ENCODE measurements at places on chromosomes 1 and 21. TPM values are rescaled to one million over a fixed set of nuclear protein-coding genes. Genes with fewer than 3 reads are reported as not detected.
A peak's percentile ranks its signal among the peaks of the same experiment; 100 is the strongest.

DNA sequence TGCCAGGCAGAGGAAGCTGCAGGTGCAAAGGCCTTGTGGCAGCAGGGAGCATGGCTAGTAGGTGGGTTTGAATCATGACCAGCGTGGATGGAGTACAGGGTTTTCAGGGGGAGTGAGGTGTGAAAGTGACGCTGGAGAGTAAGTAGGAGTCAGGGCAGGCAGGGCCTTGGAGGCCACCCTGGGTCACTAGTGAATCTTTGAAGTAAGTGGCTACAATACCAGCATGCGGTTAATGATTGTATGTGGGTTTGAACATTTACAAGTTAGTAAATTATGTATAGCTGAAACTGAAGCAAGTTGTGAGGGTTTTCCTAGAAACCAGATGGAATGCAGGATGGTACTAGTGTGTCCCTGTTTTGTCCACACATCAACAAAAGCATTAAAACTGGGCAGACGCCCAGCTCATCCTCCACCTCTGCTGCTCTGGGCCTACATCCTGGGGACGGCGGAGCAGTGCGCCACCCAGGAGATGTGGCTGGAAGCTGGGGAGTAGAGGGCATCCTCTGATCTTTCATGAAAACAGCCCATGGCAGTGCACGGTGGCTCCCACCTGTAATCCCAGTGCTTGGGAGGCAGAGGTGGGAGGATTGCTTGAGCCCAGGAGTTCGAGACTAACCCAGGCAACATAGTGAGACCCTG, 41.2 kb upstream of the B3GALNT2 start:
- no peaks in the 10 kb centered on the region for H3K27me3 ChIP-seq
- no peak overlapping the region for H3K4me3 ChIP-seq
- no peak overlapping the region for H3K27ac ChIP-seq
- no peaks in the 10 kb centered on the region for H3K36me3 ChIP-seq
- no peak for DNase-seq

- no peaks in the 10 kb centered on the region for H3K36me3 ChIP-seq
- H3K4me3 ChIP-seq: no peak overlapping the region
- DNase-seq: no peak
- no peaks in the 10 kb centered on the region for H3K4me1 ChIP-seq
- no peak overlapping the region for H3K27ac ChIP-seq
Observed at GRCh38 chr1:208528578-208529240, 284.5 kb upstream of the PLXNA2 start.

DNA sequence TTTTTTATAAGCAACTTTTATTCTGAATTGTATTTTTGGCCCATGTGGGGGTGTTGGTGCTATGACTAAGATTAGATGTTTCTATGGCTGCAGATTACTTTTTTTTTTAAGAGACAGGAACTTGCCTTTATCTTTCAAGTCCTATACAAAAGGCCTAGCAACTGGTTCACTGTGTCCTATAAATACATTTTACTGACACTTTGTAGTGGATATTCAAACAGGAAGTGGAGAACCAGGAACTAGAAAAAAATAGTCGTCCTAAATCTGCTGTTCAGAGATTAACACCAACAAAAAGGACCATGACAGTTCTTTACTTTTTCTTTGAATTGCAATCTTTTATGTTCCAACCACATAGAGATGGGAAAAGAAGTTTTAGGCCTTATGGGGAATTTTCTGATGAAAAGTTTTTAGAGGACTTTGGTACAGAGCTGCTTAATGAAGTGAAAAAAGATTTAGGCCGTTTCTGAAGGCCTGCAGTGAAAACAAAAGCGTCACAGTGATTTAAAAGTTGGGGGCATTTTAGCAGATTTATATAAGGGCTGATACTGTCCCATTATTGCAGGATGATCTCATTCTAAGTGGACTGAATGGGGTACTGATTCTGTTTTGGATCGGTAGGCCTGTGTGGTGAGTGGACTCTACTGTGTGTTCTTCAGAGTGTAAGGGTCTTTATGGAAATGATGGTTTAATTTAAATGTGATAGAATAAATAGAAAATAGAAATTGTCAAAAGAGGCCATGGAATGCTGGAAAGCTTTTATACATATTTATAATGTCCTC, 136.4 kb upstream of the DEPDC1 start:
- H3K4me1 ChIP-seq: no peaks in the 10 kb centered on the region
- no peak for DNase-seq
- H3K4me3 ChIP-seq: no peak overlapping the region
- no peaks in the 10 kb centered on the region for H3K27me3 ChIP-seq

Gene TFF2
- total RNA-seq: not detected

Gene PLA2G4A
- total RNA-seq: 1.4 TPM

DNA sequence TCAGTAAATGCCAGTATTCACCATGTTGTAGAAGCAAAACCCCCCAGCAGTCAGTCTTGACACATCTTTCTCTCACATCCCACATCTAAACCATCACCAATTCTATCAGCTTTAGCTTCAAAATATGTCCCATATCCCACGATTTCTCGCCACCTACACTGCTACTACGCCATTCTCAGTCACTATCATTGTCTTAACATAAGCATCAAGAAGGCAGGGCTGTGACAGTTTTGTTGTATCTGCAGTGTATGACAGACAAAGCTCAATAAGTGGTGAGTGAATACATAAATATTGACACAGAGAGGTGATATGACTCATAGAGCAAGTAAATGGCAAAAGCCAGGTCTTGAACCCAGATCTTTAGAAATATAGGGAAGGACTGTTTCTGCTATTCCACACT, 59.9 kb downstream of the JAK1 start:
- no peaks in the 10 kb centered on the region for H3K36me3 ChIP-seq
- DNase-seq: no peak
- H3K27ac ChIP-seq: no peak overlapping the region
- no peaks in the 10 kb centered on the region for H3K27me3 ChIP-seq

DNA sequence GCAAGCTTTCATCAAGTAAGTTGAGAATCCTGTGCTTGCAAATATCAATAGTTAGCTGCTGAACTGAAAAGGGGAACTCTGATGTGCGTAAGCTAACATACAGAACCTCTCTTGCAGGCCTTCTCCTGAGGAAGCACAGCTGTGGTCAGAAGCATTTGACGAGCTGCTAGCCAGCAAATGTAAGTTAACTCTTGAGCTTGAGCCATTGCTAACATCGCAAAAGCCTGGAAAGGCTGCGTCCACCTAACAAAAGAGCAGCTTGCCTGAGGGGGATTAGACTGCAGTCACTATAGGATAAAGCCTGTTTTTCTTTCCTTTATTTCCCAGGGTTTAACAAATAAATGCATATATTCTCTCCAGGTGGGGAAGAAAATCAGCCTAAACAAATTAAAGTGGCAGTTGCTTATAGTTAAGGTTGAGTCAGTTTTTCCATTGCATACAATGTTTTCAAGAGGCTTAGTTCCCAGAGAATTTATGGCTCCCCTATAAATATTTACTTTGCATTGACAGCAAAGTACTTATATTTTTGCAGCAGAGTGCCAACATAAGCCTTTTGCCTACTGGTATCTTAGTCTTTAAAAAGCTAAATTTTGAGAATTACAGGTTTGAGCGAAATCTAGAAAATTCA, 1.5 kb downstream of the RGS2 start:
- H3K27ac ChIP-seq: peak overlapping the region; percentile 89
- no peak for DNase-seq
- H3K27me3 ChIP-seq: no peaks in the 10 kb centered on the region
- H3K36me3 ChIP-seq: no peaks in the 10 kb centered on the region
- H3K4me3 ChIP-seq: peak overlapping the region; percentile 71

Gene FOXD3
- total RNA-seq: not detected

DNA sequence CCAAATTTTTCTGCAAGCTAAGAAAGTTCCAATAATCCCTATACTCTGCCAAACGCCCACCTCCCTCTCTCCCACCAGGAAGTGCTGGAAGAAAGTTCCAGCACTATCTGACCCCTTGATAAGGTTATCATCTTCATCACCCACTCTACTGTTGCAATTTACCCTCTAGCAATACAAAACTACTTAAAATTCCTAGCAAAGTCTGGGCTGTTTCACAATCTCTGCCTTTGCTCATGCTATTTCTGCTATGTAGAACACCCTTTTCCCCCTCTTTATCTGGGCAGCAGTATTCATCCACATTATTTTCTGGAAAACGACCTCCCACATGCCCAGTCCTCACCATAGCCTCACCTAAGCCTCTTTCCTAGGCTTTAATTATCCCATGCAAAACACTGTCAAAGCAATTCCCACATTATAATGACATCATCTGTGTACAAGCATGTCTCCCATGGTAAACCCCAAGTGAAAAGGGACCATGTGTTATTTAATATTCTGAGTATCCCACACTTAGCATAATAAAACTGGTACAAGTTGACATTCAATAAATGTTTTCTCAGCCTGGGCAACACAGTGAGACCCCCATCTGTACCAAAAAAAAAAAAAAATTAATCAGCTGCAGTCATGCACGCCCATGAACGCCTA, 12.0 kb downstream of the F11R start:
- no peak for DNase-seq
- no peaks in the 10 kb centered on the region for H3K36me3 ChIP-seq
- no peaks in the 10 kb centered on the region for H3K27me3 ChIP-seq
- peak overlapping the region; percentile 28 for H3K27ac ChIP-seq
- peaks cover 6% of the 10 kb centered on the region for H3K4me1 ChIP-seq

Gene SUCO
- 38.1 TPM for total RNA-seq

Gene GPR153
- 5.9 TPM for total RNA-seq

- no peaks in the 10 kb centered on the region for H3K4me1 ChIP-seq
- H3K27me3 ChIP-seq: no peaks in the 10 kb centered on the region
- no peaks in the 10 kb centered on the region for H3K36me3 ChIP-seq
- H3K4me3 ChIP-seq: no peak overlapping the region
- DNase-seq: no peak
Observed at GRCh38 chr1:66492424-66492823, 41.5 kb upstream of the SGIP1 start.

GRCh38 chr21:38820471-38821239, 14.9 kb downstream of the ETS2 start:
- H3K27me3 ChIP-seq: no peaks in the 10 kb centered on the region
- peak overlapping the region; percentile 88 for H3K27ac ChIP-seq
- no peak for DNase-seq
- peaks cover 9% of the 10 kb centered on the region for H3K4me1 ChIP-seq
- H3K4me3 ChIP-seq: no peak overlapping the region
- H3K36me3 ChIP-seq: peaks cover 87% of the 10 kb centered on the region

- no peaks in the 10 kb centered on the region for H3K36me3 ChIP-seq
- no peak for DNase-seq
- H3K27ac ChIP-seq: no peak overlapping the region
- no peaks in the 10 kb centered on the region for H3K4me1 ChIP-seq
Observed at GRCh38 chr1:145901312-145902021, 8.4 kb downstream of the ITGA10 start.

- H3K27ac ChIP-seq: no peak overlapping the region
- no peak for DNase-seq
- no peak overlapping the region for H3K4me3 ChIP-seq
- H3K4me1 ChIP-seq: no peaks in the 10 kb centered on the region
- no peaks in the 10 kb centered on the region for H3K36me3 ChIP-seq
Observed at GRCh38 chr1:17377325-17377953, 5.4 kb downstream of the PADI6 start.

DNA sequence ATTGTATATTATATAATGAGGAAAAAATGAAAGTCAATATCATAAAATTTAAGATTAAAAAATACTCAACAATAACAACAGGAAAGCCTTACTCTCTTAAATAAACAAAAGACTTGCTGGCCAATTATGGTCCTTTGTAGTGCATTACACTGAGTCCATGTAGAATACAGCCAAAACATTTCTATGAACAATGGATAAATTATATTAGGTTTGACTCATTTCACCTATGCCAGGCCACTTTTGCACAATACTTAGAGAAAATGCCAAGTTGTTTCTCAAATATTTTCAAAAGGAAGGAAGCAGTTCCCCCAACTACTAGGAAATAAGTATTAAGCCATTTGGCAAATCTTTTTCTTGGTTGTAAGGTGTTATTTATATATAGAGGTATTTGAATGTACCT, 19.8 kb upstream of the UCK2 start:
- no peak overlapping the region for H3K27ac ChIP-seq
- no peak for DNase-seq
- no peak overlapping the region for H3K4me3 ChIP-seq
- H3K36me3 ChIP-seq: no peaks in the 10 kb centered on the region
- no peaks in the 10 kb centered on the region for H3K4me1 ChIP-seq

Gene RGS8
- total RNA-seq: 0.05 TPM

DNA sequence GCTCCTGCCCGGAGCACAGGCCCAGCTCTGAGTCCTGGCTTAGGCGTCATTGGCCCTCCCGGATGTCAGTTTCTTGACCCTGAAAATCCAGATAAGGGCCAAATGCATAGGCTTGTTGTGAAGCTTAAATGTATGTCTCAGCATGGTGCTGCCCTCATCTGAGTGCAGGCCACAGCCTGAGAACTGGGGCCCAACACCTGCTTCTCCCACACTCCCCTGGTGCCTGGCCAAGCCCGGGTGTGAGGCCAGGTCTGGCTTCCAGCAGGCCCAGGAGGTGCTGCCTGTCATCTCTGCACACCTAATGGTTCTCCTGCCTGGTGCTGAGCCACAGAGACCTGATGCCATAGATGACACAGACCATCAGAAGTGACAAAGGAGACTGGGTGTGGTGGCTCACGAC, 14.0 kb downstream of the MX2 start:
- H3K27ac ChIP-seq: no peak overlapping the region
- no peak for DNase-seq
- H3K27me3 ChIP-seq: no peaks in the 10 kb centered on the region
- H3K4me1 ChIP-seq: no peaks in the 10 kb centered on the region
- no peaks in the 10 kb centered on the region for H3K36me3 ChIP-seq
- H3K4me3 ChIP-seq: no peak overlapping the region

All from liver (tissue), 10 donors.